ENCODE measurements at places on chromosomes 5 and 9.

GRCh38 chr9:124594225-124594624 is 87.0 kb upstream of the NR5A1 start:
- DNase-seq: no peak

DNA sequence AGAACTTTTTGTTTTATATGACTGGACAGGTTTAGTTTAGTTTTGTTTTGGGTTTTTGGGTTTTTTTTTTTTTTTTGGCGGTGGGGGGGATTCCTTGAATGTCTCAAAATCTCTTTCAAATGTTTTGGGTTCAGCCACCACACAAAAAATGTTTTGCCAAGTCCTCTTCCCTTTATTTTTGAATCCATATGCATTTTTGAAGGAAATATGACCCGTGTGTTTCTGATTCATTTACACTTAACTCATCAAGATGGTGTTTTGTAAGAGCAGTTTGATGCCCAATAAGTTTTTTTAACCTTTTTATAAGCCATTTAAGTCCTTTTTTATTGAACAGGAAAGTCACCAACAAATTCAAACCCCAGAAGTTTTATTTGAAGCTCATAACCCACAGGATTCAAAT is 209.8 kb downstream of the CWC27 start:
- no peak for DNase-seq

GRCh38 chr9:112900488-112900887 is 9.8 kb upstream of the SLC46A2 start:
- no peak for DNase-seq

DNA sequence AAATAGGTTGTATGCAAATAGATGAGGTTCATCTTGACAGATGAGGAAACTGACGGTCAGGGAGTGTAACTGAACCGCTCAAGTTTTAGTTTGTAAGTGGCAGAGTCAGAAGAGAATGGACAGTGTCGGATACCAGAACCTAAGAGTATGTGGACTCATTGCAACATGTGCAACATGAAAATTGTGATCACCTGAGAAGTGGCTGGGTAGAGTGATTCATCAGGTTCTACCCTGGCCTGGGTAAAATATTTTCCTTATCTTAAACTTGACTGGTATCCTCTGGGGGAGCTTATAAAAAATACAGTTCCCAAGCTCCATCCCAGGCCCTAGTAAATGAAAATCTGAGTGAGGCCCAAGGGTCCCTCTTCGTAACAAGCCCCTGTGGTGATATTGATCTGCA is 35.2 kb upstream of the MIER3 start:
- no peak for DNase-seq

- no peak for DNase-seq
Measured at GRCh38 chr5:100590867-100591266, 55.7 kb downstream of the FAM174A start.
